Ovary (tissue), 10 donors: ENCODE measurements at places on chromosomes 1 and 21. TPM values are rescaled to one million over a fixed set of nuclear protein-coding genes. Genes with fewer than 3 reads are reported as not detected.

Gene OR6K3
- total RNA-seq: not detected

Gene TSTD1
- total RNA-seq: 45.9 TPM

Gene ADGRB2
- total RNA-seq: 4.4 TPM

Gene SPOCD1
- 1.0 TPM for total RNA-seq

Gene PYHIN1
- 0.65 TPM for total RNA-seq

Gene CFHR5
- not detected for total RNA-seq

Gene FCRL5
- not detected for total RNA-seq

Gene OR2T3
- total RNA-seq: not detected

Gene CFAP45
- 1.1 TPM for total RNA-seq

Gene LINGO4
- 0.10 TPM for total RNA-seq

Gene NUP210L
- total RNA-seq: not detected

Gene OR2L2
- 0.17 TPM for total RNA-seq

Gene OSCP1
- 12.2 TPM for total RNA-seq

Gene RBM11
- 5.5 TPM for total RNA-seq

Gene MATN1
- 0.34 TPM for total RNA-seq

Gene DCDC2B
- total RNA-seq: not detected

Gene FMN2
- 2.4 TPM for total RNA-seq

Gene NOS1AP
- total RNA-seq: 1.8 TPM

Gene STYXL2
- not detected for total RNA-seq

Gene HJV
- not detected for total RNA-seq

Gene CELA3B
- total RNA-seq: 19.2 TPM

Gene ANGPTL7
- total RNA-seq: 1.8 TPM

Gene FAM72D
- total RNA-seq: not detected

Gene LRRC53
- total RNA-seq: not detected
